ENCODE measurements at places on chromosomes 1 and 21. TPM values are rescaled to one million over a fixed set of nuclear protein-coding genes. Genes with fewer than 3 reads are reported as not detected.

GBP3 gene
- total RNA-seq: 7.9 TPM

DNA sequence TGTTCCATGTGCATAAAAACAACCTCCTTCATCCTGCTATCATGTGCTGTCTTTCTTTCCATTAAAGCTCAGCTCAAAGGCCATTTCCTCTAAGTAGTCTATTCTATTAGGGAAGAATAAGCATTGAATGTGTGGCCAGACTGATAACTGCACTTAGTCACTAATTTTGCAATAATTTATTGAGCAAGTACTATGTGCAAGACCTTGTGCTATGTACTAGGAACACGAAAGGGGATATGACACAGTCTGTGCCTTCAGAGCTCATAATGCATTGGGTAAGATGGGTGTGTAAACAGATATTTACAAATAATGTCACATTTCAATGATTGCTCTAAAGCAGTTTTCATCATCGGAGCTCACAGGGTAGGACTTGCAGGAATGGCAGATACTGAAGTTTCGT lies 54.2 kb downstream of the NMNAT2 start:
- H3K27ac ChIP-seq: no peak overlapping the region
- no peaks in the 10 kb centered on the region for H3K27me3 ChIP-seq
- H3K4me3 ChIP-seq: no peak overlapping the region
- no peaks in the 10 kb centered on the region for H3K36me3 ChIP-seq
- DNase-seq: no peak

GRCh38 chr1:5250336-5250735 lies 595.9 kb downstream of the AJAP1 start:
- H3K27me3 ChIP-seq: peaks cover 15% of the 10 kb centered on the region
- H3K4me1 ChIP-seq: no peaks in the 10 kb centered on the region
- H3K36me3 ChIP-seq: no peaks in the 10 kb centered on the region
- DNase-seq: no peak
- H3K27ac ChIP-seq: no peak overlapping the region

DNA sequence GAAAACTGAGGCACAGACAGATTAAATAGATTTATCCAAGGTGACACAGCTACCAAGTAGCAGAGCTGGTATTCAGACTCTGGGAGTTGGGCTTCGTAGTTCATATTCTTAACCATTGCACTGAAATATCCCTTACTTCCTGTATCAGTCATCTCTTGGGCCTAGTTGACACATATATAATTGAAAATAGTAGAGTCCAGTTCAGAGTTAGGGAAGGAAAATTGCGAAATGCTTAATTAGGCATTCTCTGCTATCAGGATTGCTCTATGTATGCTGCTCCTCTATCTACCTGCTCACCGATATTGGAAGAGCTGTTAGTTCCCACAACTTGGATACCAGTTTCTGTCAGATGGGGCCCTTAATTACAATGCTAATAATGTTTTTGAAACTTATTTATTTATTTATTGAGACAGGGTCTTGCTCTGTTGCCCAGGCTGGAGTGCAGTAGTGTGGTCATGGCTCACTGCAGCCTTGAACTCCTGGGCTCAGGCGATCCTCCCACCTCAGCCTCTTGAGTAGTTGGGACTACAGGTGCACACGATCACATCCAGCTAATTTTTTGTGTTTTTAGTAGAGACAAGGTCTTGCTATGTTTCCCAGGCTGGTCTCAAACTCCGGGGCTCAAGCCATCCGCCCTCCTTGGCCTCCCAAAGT lies 8.2 kb downstream of the RCOR3 start:
- H3K36me3 ChIP-seq: peaks cover 54% of the 10 kb centered on the region
- H3K4me3 ChIP-seq: no peak overlapping the region
- no peak overlapping the region for H3K27ac ChIP-seq
- no peaks in the 10 kb centered on the region for H3K27me3 ChIP-seq
- peaks cover 22% of the 10 kb centered on the region for H3K4me1 ChIP-seq

- no peak overlapping the region for H3K27ac ChIP-seq
- DNase-seq: no peak
- no peaks in the 10 kb centered on the region for H3K4me1 ChIP-seq
- H3K27me3 ChIP-seq: peaks cover 94% of the 10 kb centered on the region
- H3K36me3 ChIP-seq: no peaks in the 10 kb centered on the region
- H3K4me3 ChIP-seq: no peak overlapping the region
Measured at GRCh38 chr1:36872858-36873257, 161.5 kb downstream of the GRIK3 start.

- no peaks in the 10 kb centered on the region for H3K27me3 ChIP-seq
- H3K27ac ChIP-seq: no peak overlapping the region
- no peaks in the 10 kb centered on the region for H3K36me3 ChIP-seq
- no peak overlapping the region for H3K4me3 ChIP-seq
Measured at GRCh38 chr21:34008618-34009017, 64.8 kb upstream of the MRPS6 start.
